Stimulated activated CD4-positive, alpha-beta T cell treated with anti-CD3 and anti-CD28 coated beads, Interleukin-15, amount 100 ng/mL, for 24 hours (primary cell): ENCODE measurements at places on chromosomes 5 and 9.

DNA sequence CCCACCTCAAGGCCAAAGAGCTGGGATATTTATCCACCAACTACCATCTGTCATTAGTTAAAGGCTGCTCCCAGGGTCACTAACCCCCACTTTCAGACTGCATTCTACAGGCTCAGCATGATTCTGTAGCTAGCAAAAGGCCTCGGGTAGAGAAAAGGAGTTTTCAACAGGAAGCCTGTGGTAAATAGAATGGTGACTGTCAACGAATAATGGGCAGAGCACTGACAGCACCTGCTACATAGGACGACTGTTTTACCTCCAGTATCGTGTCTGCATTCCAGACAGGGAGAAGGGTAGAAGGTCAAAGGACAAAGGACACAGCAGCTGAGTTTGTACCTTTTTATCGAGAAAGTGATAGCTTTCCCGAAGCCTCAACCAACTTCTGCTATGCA is 20.3 kb downstream of the MFAP3 start:
- DNase-seq: no peak

DNA sequence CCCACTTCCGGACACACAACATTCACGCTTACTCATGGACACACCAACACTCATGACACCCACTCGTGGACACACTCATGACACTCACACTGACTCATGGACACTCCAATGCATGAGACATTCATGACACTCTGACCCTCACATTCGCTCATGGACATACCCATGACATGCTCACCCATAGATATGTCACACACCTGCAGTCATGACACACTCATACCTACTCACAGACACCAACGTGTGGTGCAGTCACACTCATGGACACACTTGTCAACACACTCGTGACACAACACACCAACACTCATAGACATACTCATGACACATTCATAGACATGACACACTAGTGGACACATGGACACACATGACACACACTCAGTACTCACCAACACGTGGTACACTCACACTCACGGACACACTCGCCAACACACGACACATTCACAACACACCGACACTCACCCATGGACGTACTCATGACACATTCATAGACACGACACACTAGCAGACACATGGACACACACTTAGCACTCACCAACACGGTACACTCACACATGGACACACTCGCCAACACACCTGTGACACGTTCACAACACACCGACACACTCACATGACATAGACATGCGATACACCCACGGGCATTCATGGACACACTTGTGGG is 73.4 kb downstream of the PHF2 start:
- peak; percentile 0 for DNase-seq

- no peak for DNase-seq
These were observed 353.2 kb downstream of the PDE4D start for GRCh38 chr5:59540366-59540765.

GRCh38 chr5:87899208-87899661 is 369.4 kb downstream of the TMEM161B start:
- DNase-seq: no peak

GRCh38 chr9:137650259-137650658 is 31.5 kb downstream of the EHMT1 start:
- DNase-seq: no peak

DNA sequence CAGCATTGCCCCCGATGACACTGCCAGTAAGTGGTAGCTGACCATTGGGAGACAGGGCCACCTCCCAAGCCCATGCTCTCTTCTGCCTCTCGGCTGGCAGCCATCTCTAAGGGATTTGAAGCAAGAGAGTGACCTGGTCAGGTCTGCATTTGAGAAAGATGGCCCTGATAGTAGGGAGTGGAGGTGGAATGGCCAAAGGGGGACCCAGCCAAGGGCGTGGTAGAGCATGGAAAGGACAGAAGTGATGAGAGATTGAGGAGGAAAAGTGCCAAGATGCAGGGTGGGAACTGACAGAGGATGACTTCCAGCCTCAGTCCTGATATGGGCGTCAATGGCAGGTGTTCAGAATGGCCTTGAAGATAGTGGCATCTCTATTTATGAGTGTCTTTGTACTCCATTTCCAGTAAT is 9.0 kb downstream of the ABL1 start:
- no peak for DNase-seq

GRCh38 chr9:77735494-77735893 is 87.4 kb upstream of the GNA14 start:
- no peak for DNase-seq

DNA sequence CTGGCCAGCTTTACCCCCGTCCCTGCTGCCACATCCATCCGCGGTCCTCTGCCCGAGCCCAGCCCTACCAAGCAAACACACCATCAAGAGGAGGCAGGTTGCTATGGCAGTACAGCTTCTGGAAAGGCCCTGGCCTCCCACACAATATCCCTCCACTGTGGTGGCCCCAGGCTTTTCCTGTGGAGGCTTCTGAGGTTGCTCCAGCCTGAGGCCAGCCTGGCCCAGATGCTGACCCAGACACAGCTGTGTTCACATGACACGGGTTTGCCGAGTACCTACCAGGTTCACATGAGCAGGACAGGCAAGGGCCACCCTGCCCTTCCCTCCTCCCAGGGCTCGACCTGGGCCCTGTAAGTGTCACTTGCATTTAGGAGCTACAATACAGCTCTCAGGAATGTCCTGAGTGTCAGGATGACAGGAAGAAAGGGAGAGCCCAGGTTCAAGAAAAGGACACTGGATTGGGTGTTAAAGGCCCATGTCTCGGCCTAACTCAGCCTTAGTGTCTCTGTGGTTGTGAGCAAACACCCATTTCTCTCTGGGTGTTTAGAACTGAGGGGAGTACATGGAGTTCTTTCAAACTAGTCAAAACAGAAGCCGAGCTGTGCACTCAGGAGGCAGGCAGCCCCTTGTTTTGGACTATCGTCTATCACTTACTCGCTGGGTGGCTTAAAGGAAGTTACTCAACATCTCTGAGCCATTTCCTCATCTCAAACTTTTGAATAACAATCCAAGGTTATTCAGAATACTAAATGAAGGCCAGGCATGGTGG is 40.2 kb downstream of the NAIF1 start:
- DNase-seq: peak; percentile 65

DNA sequence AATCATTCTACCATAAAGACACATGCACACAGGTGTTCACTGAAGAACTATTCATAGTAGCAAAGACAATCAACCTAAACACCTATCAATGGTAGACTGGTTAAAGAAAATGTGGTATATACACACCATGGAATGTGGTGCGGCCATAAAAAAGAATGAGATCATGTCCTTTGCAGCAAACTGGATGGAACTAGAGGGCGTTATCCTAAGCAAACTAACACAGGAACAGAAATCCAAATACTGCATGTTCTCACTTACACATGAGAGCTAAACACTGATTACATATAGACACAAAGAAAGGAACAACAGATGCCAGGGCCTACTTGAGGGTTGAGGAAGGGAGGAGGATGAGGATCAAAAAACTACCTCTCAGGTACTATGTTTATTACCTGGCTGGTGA is 103.8 kb downstream of the DRD1 start:
- no peak for DNase-seq

DNA sequence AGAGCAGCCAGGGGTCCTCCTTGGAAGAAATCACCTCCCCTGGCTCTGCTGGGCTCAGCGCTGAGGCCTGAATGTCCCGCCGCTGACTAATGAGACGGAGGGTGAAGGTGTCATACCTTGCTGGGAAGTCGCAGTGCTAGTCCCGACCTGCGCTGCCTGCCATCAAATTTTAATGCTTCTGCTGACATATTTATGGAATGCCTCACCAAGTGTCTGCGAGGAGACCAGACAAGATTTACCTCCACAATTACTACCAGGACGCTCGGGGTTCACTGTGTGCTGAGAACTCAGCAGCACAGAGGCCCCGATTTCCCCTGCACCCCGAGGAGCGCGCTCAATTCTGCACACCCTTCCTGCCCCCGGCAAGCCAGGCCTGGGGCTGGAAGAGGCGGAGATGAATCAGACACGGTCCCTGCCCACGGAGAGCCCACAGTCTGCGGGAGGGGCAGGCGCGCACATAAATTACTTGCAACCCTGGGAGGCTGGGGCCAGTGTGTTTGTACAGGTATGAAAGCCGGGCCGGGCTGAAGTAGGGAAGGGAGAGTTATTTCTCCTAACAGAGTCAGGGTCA is 175.2 kb downstream of the PAX5 start:
- no peak for DNase-seq

DNA sequence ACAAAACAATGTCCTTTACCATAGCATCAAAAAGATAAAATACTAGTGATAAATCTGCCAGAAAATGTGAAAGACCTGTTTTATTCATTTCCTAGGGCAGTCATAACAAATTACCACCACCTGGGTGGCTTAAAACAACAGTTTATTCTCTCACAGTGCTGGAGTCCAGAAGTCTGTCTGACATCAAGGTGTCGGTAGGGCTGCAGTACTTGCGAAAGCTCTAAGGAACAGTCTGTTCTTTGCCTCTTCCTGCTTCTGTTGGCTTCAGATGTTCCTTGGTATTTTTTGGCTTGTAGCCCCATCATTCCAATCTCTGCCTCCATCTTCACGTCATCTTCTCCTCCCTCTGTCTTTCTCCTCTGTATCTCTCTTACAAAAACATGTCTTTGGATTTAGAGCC is 51.0 kb downstream of the PTPDC1 start:
- DNase-seq: no peak

DNA sequence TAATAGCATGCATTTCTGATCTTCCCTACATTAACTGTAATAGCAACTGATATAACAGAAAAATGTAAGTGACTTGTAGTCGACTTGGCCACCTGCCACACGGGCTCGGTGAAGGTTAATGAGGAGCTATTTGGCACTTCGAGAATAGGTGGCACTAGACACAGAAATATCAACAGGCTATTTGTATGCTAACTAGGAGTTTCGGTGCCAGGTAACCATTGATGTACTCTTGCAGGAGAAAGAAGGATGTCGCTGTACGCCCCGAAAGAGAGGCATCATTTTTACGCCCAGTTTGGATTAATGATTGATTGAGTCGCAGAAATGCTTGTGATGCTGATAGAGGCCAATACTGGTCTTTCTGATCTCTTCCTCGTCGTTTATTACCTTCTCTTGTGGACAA is 516 bp upstream of the DMRT2 start:
- no peak for DNase-seq

DNA sequence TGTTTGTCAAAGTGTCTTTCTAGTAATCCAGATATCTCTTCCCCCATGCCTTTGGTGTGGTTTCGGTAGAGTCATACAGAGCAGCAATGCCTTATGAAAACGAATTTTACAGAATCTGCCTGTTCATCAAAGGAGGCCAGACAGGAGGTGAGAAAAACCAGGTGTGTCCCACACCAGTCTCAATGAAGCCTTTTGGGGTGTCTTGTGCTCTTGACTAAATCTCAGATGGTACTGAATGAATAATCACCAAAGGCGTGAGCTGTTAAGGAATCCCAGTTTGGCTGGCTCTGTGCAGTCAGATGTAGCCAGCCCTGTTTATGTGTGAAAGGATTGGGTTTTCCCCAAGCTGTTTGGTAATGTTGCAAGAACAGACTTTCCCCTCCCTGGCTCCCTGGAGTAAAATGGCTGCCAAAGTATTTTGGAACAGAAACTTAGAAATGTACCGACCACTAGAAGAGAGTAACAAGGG is 70.8 kb upstream of the CDKN2B start:
- peak; percentile 67 for DNase-seq

- DNase-seq: no peak
These were observed 189.4 kb downstream of the AUH start for GRCh38 chr9:91172329-91172728.
